Iris pigment epithelial cell (primary cell): ENCODE measurements at places on chromosomes 6 and 20.

- DNase-seq: no peak
Observed at GRCh38 chr6:130032758-130033340, 14.5 kb downstream of the L3MBTL3 start.

- no peak for DNase-seq
Observed at GRCh38 chr6:131740161-131740560, 29.3 kb upstream of the CTAGE9 start.

DNA sequence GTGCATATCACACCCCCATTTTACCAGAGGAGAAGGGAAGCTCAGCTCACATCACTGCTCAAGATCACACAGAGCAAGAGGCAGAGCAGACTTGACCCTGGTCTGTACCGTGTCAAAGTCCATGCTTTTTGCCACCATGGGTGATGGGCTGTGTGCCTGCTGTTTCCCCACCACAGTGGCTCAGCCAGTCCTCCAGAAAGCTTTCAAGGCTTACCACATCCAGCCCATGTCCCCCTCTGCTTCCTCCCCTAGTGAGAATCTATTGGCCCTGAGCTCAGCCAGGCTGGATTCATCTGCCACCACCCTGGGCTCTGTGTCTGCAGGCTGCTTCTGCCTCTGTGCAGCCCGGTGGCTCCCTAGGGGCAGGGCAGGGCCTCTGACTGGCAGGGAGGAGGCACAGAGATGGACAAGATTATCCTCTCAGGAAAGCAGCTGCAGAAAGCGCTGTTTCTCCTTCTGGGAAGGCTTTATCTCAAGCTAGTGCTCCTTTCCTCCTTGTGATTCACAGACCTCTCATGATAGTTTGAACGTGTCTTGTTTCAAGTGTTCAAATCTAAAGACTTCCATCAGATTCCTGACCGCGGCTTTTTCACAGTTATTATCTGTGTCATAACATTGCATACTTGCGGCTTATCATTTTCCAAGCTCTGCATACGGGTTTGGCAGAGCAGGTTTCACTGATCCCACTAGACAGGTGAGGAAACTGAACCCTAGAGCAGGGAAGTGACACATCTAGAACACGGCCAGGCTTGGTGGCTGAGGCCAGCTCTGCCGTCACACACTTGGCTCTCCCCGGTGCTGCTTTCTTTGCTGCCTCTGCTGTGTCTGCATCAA is 37.4 kb downstream of the VEGFA start:
- DNase-seq: no peak

GRCh38 chr20:62117658-62118057 is 4.6 kb upstream of the LSM14B start:
- DNase-seq: no peak

DNA sequence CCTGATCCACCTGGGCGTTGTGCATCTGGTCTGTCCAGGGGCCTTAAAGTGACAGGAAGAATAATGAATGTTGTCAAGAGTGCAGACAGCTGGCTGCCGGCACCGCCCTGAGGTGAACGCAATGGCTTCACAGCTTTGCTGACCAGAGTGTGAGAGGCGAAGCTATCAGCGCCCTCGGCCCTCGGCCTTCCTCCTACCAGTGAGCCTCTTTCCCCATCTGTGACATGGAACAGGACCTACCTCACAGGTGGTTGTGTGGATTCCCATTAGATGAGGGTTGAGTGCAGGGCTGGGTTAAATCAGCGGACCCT is 54.8 kb downstream of the CTCFL start:
- DNase-seq: no peak

DNA sequence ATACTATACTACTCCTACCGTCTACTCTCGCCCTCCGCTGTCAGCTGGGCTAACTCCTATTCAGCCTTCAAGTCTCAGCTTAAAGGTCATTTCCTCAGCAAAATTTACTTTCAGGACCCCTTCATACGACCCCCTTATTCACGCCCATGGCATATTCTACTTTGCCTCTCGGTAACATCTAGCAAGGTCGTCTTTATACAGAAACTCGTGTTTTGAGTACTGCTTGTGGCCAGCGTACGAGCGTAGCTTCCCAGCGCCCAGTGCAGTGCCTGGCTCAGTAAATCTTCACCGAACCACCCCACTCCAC is 546 bp downstream of the CRNKL1 start:
- DNase-seq: peak; percentile 23

DNA sequence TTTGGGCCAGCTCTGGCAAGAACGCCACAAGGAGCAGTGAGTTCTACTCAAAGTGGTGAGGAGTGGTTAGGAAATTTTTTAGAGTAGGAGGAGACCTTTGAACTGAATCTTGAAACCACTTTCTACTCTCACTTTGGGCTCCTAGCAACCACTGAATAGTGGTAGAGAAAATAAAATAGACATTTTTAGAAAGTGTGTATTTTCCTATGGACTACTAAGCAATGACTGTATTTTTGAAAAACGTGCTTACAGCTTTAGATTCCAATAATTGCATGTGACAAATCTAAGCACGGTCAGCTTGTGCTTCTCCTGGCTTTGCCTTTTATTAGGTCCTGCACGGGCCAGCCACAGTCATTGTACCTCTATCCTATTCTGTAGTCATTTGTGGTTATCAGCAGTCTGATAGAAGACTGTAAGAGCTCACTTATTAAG is 8.7 kb upstream of the IFNGR1 start:
- DNase-seq: no peak
